ENCODE measurements at places on chromosomes 4 and X. TPM values are rescaled to one million over a fixed set of nuclear protein-coding genes. Genes with fewer than 3 reads are reported as not detected.

Gene AADAT
- total RNA-seq: 13.8 TPM

Gene DCAF4L1
- 0.68 TPM for total RNA-seq

Gene TMEM33
- 68.3 TPM for total RNA-seq

Gene ABCD1
- 14.4 TPM for total RNA-seq

Gene XAGE1A
- not detected for total RNA-seq

Gene CD40LG
- total RNA-seq: not detected

Gene GABRG1
- not detected for total RNA-seq

Gene ABLIM2
- 1.0 TPM for total RNA-seq

Gene LNX1
- total RNA-seq: 4.3 TPM

Gene SORBS2
- total RNA-seq: 52.8 TPM

Gene SMPX
- total RNA-seq: not detected

Gene GUCY1A1
- total RNA-seq: 23.6 TPM

Gene APELA
- total RNA-seq: not detected

Gene AMELX
- not detected for total RNA-seq

Gene IBSP
- total RNA-seq: not detected

Gene CXCL8
- 404 TPM for total RNA-seq

Gene IL13RA2
- not detected for total RNA-seq

Gene SLC4A4
- total RNA-seq: 14.6 TPM

Gene NPNT
- total RNA-seq: 90.1 TPM

Gene CLTRN
- total RNA-seq: 61.4 TPM
